LHCN-M2 (cell line): ENCODE measurements at places on chromosomes 6 and 20. TPM values are rescaled to one million over a fixed set of nuclear protein-coding genes. Genes with fewer than 3 reads are reported as not detected.

The VPS52 gene
- total RNA-seq = 40.0 and 51.0 TPM in 2 replicates

DNA sequence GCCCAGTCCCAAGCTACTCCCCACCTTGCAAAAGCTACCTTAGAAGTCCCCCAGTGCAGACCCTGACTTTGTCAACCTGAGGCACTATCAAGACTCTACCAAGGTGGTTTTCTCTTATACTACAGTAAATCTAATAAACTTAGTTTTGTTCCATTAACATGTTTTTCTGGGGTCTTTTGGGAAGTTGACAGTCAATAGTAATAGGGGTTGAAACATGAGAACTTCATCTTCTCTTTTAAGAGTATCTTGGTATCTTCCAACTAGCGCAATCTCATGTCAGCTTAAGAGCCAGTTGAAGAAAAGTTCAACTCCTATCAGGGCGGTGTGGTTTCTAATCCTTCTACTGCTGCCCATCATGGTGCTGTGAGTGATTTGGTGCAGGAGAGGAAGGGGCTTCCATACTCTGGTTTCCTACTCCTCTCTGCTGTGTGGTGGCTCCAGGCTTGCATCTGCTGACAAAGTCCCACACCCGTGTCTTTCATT is 164.2 kb downstream of the FOXA2 start:
- no peak for DNase-seq

GRCh38 chr20:53792946-53793536 is 199.4 kb upstream of the ZNF217 start:
- no peak for DNase-seq

- DNase-seq = no peak
These were observed 147.9 kb upstream of the SHLD1 start for GRCh38 chr20:5602346-5602745.

GRCh38 chr20:3848565-3848964 is 1.9 kb downstream of the MAVS start:
- DNase-seq = no peak
